Central memory CD8-positive, alpha-beta T cell (primary cell): ENCODE measurements at places on chromosomes 16 and 17.

- no peak for DNase-seq
These were observed 111.1 kb downstream of the SDK2 start for GRCh38 chr17:73533127-73533526.

- DNase-seq = no peak
These were observed 14.6 kb downstream of the ADCY9 start for GRCh38 chr16:4101421-4102219.

- DNase-seq = peak; percentile 22
These were observed 246.6 kb upstream of the RPL38 start for GRCh38 chr17:73956595-73957465.

DNA sequence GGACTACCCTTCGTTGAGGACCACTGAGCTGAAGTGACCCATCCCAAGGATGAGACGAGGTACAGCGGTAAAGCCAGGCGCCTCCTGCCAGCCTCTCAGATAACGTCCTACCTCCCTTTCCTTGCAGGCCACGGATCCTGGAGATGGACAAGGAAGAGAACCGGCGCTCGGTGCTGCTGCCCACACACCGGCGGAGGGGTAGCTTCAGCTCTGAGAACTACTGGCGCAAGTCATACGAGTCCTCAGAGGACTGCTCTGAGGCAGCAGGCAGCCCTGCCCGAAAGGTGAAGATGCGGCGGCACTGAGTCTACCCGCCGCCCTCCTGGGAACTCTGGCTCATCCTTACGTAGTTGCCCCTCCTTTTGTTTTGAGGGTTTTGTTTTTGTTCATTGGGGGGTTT is 17.3 kb upstream of the LLGL1 start:
- no peak for DNase-seq

- DNase-seq = no peak
These were observed 116.4 kb downstream of the UTP18 start for GRCh38 chr17:51376739-51377138.

GRCh38 chr16:2147981-2148671 is at the start of gene RAB26:
Gene RAB26, plus strand, starts transcription at chr16:2148625. Its CDS starts 159 bp downstream, at chr16:2148784.
- no peak for DNase-seq

- no peak for DNase-seq
These were observed 48.1 kb upstream of the GOSR1 start for GRCh38 chr17:30429155-30429554.

GRCh38 chr16:62829607-62830006 is 793.4 kb upstream of the CDH8 start:
- no peak for DNase-seq

DNA sequence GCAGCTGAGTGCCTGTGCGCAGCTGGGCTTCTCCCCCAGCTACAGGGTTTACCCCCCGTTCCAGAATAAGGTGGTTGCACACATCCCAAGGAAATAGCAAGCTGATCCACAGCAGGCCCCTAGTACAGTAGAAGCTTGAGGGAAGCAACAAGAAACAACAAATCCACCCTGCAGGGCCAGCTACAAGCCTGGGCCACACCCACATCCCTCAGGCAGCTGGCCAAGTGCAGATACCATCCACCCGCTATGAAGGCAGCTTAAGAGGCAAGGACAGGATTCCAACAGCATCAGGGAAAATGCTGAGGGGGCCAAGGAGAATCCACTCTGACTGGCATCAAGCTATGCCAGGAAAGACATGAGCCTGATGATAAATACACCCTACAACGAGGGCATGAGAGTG is 66.9 kb upstream of the RCVRN start:
- no peak for DNase-seq

DNA sequence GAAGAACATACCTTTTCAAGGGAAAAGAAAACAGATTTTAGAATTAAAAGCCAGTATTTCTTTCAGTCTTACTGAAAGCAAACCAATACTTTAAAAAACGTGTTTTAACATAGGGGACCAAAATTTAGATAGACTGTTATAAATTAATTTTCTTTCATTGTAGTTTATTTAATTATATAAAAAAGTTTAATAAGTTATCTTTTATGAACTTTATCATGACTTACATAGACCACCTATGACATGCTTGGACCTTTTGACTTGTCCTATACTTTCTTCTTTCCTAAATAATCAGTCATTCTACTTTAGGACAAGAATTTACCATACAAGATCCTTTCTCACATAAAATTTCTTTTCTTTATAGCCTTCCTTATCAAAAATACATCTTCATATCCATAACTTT is 102.0 kb upstream of the HAS3 start:
- no peak for DNase-seq

- no peak for DNase-seq
These were observed 42.0 kb downstream of the PLD6 start for GRCh38 chr17:17164156-17164555.

GRCh38 chr17:32783602-32784001 is 93.3 kb downstream of the MYO1D start:
- DNase-seq = no peak

DNA sequence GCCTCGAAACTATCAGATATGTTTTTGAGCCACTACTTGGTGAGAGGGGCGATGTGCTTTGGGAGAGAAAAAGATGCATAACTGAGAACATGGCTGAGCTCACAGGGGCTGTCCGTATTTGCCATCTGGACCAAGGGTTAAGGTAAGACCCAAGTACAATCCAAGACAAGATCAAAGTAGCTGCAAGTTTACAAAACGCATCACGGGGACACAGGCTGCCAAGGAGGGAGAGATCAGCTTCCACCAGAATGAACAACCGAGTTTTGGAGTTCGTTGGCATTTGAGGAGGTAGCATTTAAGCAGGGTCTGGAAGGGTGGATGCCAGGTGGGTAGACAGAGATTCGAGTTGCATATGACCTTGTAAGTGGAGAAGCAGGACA is 2.2 kb downstream of the PITPNC1 start:
- DNase-seq = no peak

DNA sequence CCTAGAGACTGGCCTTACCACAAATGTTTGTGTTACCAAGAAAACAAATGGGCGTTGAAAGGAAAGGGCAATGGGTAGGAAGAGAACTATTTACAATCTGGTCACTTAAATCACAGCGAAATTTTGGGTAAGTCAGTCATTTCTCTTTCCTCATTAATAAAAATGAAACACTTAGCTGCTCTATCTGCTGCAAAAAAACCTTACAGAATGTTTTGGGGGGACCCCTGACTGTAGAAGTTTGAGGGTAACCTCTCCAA is 742 bp upstream of the NUTF2 start:
- DNase-seq = no peak

DNA sequence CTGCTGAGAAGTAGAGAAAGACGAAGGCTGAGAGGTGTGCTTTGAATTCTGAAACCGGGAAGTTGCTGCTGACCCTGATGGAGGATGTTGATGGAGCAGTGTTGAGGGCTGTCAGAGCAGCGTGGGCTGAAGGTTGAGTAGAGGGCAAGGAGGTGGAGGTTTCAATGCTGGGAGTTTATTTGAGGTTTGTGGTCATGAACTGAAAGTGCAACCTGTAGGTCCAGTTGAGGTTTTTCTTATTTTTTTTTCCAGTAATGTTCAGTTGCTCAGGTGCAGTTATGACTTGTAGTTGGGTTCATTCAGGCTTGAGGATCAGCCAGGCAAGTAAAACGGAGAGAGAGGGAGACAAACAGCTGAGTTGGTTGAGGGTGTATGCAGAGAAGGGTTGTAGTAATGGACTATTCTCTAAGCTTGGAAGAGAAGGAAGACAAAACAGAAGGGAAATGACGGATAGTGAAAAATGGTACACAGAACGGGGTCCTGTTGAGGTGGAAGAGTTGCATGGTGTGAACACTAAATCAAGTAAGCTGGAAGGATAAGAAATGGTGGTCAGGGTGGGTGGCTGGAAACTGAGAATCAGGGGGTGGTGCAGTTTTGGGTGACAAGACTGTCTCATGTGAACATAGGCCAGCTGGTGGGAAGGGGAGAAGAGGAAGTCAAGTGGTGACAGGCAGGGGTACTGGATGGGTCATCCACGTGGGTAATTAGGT is 8.7 kb upstream of the UBE2G1 start:
- DNase-seq = no peak

GRCh38 chr17:43579566-43580140 is 33.5 kb upstream of the ETV4 start:
- DNase-seq = no peak

GRCh38 chr17:19292377-19292711 is 55.2 kb downstream of the EPN2 start:
- no peak for DNase-seq

- no peak for DNase-seq
These were observed 1.7 kb upstream of the TAF15 start for GRCh38 chr17:35807371-35808144.

DNA sequence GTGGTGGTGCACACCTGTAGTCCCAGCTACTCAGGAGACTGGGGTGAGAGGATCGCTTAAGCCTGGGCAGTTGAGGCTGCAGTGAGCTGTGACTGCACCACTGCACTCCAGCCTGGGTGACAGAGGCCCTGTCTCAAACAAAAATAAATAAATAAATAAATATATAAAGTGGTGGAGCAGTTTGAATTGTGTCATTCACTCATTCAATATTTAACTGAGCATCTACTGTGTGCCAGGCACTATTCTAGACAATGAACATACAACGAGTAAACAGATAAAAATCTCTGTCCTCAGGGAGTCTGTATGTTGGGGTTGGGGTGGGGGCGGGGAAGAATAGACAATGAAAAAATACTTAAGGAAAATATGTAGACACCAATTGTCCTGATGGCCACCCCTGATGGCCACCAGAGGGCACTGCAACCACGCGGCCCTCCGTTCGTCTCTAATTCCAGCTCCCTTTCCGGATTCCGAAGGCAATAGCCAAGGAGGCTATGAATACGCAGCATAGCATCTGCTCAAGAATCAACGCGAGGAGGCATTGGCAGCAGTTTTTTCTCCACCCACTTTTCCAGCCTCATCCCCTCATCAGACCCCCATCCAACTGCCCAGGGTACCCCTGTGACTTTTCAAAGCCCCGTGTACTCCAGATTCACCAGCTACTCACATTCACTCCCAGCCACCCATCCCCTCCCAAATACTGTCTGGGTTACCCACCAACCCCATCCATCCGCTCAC is 21.4 kb downstream of the QPRT start:
- peak; percentile 70 for DNase-seq

DNA sequence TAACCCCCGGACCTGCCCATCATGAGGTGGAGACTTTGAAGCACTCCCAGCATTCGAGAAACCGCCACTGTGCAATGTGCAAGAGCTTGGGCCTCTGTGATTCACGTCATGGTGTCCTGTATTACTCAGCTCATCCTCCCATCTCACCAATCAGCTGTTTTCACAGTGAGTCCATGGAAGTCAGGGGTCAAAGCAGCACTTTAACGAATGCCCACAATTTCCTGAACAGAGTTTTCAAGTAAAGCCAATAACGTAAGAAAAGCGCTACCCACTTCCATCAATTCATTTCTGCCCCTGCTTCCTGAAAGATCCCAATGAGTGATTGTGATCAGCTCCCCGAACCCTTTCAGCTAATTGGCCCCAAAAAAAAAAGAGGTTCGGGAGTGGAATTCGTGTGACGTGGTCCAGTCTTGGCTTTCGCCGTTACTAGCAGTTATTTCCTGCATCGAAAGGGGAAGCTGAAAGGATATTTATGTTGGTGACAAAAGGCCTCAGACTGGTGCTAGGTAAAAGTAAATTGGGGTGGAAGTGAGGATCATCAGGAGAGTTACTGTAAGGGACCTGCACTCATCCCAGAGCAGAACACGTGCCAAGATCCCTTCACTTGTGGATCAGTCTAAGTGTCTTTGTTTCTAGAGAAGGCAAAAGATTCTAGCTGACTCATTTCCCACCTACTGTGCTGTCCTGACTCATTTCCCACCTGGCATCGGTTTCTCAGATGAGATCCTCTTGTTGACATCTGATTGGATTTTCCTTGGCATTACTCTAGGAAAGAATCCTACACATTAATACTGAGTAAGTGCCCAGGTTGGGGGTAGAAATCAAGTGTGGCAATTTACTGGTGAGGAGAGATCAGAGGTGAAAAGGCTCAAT is 136.7 kb upstream of the NUDT7 start:
- DNase-seq = no peak

DNA sequence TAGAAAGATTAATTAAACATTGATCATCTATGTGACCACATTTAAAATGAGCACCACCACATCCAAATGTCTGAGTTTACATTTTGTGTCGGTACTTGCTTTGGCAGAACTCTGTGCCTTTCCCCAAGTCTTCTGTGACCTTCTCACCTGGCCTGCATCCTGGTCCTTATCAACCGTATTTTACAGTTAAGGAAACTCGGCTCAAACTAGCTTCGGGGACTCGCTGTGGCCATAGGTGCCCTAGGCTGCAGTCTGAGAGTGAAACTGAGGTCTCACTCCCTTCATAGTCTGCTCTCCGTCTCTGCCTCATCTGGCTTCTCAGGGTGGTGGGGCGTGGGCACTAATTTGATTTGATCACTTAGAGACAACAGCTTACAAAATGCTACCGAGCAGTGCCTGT is 555.5 kb downstream of the WWOX start:
- no peak for DNase-seq

- DNase-seq = no peak
These were observed 194.6 kb upstream of the DYNLRB2 start for GRCh38 chr16:80346111-80346632.

GRCh38 chr17:73950593-73950914 is 252.9 kb upstream of the RPL38 start:
- no peak for DNase-seq

DNA sequence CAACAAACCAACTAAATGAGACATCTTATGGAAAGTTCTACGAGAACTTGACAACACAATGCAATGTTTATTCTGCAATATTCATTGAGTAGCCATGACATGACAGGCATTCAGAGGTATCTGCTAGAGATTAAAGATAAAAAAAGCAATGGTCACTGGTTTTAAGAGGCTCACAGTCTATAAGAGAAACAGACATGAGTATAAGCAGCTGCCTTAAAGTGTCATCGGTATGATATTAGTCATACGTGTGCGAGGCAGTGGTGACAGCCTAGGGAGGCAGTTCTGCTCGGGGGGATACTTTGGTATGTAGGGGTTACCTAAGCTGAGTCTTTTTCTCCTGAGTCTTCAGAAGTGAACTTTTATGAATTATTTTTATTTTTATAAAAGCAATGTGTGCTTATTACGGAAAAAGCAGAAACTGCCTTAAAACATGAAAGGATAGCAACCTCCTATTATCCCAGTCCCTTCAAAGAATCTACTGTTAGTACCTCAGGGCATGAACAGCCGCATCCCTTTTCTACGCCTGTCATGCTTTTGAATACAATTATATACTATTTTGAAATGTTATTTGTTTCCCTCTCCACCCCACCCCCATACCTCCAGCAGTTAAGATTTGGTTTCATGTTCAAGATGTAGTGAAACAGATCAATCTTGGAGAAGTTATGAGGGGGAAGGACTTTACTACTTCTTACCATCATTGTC is 7.7 kb downstream of the ST6GALNAC1 start:
- DNase-seq = no peak

DNA sequence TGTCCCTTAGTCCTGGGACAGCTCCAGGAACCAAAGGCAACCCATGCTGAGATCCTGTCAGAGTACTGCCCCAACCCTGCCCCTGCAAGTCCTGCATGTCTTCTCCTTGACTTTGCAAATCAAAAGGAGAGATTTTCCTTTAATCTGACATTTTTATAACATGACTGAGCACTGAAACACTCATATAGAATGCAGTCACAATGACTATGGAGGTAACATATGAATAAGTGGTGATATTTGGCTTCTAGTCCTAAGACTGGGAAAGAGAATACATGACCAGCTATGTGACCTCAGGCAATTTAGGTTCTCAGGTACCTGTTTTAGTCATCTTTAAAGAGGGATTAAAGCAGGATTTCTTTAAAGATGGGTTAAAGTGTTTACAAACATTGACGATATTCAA is 941.6 kb upstream of the CDH8 start:
- no peak for DNase-seq
